ENCODE measurements at places on chromosomes 1 and 21.

DNA sequence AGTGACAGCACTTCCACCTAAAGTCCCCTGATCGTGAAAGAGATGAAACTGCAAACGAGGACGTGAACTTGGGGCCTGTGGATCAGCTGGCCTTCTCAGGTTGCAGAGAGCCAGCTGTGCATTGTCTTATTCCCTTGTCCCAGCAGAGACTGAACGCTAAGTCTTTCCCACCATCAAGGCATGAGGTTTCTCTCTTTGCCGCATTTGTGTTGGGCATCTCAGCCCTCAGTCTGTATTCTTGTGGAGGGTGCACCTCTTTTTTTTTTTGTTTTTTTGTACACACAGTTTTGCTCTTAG, 71.4 kb downstream of the KIF26B start:
- no peak for DNase-seq

GRCh38 chr1:9120312-9120958, 8.5 kb downstream of the GPR157 start:
- no peak for DNase-seq

DNA sequence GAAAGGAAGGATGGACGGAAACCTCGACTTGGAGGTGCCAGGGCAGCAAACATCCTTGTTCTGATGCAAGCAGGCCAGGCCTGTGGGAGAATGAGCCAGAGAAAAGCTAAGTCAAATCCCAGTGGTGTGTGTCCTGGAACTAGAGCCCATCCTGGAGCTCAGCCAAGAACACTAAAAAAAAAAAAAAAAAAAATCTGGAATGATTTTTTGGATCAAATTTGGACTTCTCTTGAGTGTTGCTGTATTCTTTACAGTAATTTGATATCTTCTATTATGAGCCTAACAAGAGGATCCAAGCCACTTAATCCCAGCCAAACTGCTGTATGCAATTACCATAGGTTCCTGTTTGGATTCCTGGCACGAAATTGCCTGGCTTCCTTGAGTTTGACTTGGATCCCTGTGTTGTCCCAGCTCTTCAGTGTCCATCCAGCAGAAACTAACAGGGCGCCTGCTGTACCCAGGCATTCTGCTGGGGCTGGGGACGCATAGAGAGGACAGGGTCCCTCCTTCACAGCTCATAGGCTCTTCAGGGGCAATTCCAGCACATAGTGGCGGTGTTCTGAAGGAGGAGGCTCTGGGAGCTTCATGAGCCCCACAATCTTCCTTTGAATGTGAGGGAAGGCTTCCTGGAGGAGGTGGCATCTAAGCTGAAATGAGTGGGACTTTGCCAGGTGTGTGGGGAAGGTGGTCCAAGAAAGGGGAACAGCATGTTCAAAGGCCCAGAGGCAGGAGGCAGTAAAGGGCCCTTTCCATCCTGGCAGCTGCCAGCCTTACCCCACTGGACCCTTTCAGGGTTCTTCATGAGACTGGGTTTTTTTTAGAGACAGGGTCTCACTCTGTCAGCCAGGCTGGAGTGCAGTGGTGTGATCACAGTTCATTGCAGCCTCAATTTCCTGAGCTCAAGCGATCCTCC, 24.7 kb downstream of the EPHX1 start:
- peak; percentile 17 for DNase-seq

GRCh38 chr1:244361764-244362473, 89.8 kb downstream of the ADSS2 start:
- DNase-seq: peak; percentile 20

DNA sequence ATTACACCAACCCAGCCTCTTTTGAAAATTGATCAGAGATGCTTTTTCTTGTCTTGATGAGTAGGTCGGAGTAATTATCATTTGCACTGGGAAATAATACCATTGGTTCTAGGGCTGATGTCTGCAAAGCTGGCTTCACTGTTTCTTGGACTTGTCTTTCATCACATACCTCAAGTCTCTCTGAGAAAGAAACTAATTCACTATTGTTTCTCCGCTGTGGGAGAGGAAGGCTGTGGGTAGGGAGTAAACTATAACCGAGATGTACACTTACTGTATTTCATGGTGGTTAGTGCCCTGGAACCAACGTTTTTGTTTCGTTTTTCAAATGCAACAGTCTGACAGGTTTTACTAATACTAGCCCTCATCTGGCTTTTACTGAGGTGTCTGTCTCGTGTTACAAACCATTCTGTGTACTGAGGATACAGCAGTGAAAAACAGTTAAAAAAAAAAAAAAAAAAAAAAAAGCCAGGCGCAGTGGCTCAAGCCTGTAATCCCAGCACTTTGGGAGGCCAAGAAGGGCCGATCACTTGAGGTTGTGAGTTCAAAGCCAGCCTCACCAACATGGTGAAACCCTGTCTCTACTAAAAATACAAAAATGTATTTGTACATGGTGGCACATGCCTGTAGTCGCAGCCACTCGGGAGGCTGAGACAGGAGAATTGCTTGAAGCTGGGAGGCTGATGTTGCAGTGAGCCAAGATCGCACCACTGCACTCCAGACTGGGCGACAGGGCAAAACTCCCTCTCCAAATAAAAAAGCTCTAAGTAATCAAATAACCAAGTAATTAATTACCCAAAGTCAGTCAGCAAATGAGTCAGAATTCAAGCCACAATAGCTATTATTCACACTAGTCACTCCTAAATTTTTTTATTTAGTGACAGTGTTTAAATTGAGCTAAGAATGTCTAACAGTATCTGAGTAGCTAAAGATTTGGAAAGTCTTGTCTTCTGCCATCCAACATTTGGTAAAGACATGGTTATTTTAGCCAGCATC, 23.3 kb downstream of the TOMM20 start:
- no peak for DNase-seq

DNA sequence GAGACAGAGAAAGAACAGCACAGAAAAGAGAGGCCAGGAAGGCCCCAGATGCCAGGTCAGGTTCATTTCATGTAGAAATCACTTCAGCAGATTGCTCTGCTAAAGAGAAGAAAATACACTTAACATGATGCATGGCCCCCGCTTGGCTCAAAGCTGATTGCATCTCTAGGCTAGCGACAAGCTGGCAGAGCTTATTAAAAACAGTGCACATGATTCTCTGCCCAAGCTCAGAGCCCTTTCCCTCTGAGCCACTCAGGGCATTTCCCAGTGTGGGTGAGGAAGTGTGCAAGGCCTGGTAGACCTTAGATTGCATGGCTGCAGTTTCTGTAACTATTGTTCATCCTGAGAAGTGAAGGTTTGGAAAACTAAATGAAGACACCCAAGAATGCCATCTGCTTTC, 3.3 kb upstream of the CAPN9 start:
- DNase-seq: no peak

DNA sequence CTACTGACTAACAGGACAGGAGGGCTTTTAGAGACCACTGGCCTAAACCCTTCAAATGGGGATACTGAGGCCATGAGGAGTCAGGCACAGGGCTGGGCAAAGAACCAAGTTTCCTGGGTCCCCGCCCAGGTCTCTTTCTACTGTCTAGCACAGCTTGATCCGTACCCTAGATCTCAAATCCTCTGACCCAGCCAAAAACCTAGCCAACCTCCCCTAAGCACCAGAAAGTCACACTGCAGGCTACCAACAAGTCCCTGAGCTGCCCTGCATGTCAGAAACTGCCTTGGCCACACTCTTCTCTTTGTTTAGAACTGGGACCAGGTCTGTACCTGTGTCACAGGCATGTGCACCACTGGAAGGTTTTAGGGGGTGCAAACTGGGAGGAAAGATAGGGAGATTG, 33.6 kb downstream of the AHDC1 start:
- no peak for DNase-seq

All from amniotic stem cell (primary cell).